ENCODE measurements at places on chromosomes 7 and 10. TPM values are rescaled to one million over a fixed set of nuclear protein-coding genes. Genes with fewer than 3 reads are reported as not detected.

Gene SOSTDC1
- 0.13 TPM for total RNA-seq

Gene CALCR
- 16.8 TPM for total RNA-seq

- H3K36me3 ChIP-seq: peaks cover 19% of the 10 kb centered on the region
- peaks cover 11% of the 10 kb centered on the region for H3K27me3 ChIP-seq
Observed at GRCh38 chr7:44043902-44044301, 600 bp upstream of the DBNL start.

GRCh38 chr7:1992554-1992953 lies 240.2 kb downstream of the MAD1L1 start:
- H3K36me3 ChIP-seq: no peaks in the 10 kb centered on the region
- DNase-seq: no peak
- no peak overlapping the region for H3K27ac ChIP-seq
- H3K4me1 ChIP-seq: no peaks in the 10 kb centered on the region
- no peak overlapping the region for H3K4me3 ChIP-seq
- H3K27me3 ChIP-seq: no peaks in the 10 kb centered on the region

GRCh38 chr7:92845736-92846135 lies 9.4 kb upstream of the CDK6 start:
- H3K4me1 ChIP-seq: peaks cover 2% of the 10 kb centered on the region
- H3K27ac ChIP-seq: no peak overlapping the region
- H3K36me3 ChIP-seq: no peaks in the 10 kb centered on the region
- H3K27me3 ChIP-seq: no peaks in the 10 kb centered on the region

GRCh38 chr7:158588878-158589442 lies 1.3 kb upstream of the PTPRN2 start:
- no peaks in the 10 kb centered on the region for H3K4me1 ChIP-seq
- no peaks in the 10 kb centered on the region for H3K27me3 ChIP-seq
- H3K36me3 ChIP-seq: no peaks in the 10 kb centered on the region
